ENCODE measurements at places on chromosomes 7 and 10.

GRCh38 chr7:159281573-159281972 lies 136.9 kb upstream of the VIPR2 start:
- no peak for DNase-seq

DNA sequence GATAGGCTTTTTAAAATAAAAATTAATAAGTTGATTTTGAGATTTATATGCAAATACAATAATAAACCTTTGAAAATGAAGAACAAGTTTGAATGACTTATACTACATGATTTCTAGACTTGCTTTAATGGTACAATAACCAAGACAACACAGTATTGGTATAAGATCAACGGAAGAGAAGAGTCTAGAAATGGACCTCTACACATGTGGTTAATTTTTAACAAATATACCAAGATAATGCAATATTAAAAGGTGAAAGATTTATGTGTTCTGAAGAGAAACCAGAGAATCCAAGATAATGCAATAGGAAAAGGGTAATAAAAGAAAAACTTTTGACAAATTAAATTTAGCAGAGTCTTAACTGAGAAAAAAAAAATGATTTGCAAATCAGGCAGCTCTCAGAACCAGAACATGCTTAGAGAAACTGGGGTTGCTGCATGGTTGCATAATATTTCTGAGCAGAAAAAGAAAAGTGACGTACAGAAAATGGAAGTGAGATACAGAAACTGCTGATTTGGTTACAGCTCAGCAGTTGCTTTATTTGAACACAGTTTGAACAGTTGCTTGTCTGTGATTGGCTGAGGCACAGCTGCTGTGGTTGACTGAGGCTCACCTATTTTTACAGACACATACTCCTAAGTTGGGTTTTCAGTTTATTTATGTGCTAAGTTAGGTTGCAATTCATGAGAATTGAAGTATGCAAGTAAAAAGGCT lies 365.9 kb downstream of the CRPPA start:
- DNase-seq: no peak

DNA sequence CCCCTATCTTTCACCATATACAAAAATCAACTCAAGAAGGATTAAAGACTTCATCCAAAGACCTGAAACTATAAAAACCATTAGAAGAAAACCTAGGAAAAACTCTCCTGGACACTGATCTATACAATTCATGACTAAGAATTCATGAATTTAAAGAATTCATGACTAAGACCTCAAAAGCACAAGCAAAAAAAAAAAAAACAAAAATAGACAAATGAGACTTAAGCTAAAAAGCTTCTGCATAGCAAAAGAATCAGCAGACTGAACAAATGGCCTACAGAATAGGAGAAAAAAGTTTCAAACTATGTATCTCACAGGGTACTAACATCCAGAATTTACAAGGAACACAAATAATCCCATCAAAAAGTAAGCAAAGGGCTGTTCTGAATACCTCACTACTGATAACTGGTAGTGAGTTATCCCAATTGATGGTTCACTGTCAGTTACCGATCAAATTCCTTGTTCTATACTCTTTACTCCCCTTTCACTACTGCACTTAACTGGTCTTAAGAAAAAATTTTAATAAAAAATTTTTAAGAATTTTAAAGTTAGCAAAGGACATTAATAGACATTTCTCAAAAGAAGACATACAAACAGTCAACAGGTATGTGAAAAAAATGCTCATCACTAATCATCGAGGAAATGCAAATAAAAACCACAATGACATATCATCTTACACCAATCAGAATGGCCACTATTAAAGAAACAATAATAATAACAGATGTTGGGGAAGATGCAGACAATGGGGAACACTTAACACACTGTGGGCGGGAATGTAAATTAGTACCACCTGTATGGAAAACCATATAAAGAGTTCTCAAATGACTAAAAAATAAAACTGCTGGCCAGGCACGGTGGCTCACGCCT lies 33.2 kb downstream of the KMT2C start:
- DNase-seq: no peak

DNA sequence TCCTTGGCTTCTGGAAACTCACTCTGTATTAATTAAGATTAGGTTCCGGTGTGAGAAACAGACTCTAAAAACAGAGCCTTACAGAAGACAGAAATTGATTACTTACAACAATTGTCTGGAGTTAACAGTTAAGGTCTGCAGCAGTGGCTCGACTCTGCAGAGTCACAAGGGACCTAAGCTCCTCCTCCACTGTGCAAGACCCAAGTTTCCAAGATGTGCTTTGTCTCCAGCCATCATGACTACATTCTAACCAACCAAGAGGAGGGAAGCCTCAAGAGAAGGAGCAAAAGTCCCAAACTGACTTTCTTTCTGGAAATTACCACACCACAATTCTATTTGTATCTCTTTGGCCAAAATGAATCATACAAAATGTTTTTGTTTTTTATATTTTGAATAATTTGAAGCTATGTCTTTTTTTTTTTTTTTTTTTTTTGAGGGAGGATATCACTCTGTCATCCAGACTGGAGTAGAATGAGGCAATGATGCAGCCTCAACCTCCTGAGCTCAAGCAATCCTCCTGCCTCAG lies 14.2 kb upstream of the ODAD2 start:
- DNase-seq: no peak

- no peak for DNase-seq
Measured at GRCh38 chr7:859359-860030, 16.9 kb upstream of the GET4 start.

- no peak for DNase-seq
Measured at GRCh38 chr10:21293518-21294356, 231.7 kb downstream of the SKIDA1 start.

DNA sequence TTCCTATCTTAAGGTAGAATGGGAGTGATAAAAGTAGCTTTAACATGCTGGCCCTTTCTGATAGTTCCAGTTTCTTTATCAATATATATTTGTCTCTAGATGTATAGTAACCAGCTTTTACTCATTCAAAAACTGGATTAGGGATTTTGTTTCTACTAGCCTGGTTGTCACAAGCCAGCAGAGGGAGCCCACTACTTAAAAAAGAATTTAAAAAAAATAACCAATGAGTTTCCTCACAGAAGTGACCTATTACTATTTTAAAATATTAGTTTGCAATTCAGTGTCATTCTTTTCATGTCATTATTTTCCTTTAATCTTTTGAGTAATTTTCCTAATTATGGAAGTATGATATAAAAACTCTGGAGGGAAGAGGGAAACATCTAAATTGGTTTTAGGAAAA lies 142.1 kb downstream of the PHTF2 start:
- no peak for DNase-seq

DNA sequence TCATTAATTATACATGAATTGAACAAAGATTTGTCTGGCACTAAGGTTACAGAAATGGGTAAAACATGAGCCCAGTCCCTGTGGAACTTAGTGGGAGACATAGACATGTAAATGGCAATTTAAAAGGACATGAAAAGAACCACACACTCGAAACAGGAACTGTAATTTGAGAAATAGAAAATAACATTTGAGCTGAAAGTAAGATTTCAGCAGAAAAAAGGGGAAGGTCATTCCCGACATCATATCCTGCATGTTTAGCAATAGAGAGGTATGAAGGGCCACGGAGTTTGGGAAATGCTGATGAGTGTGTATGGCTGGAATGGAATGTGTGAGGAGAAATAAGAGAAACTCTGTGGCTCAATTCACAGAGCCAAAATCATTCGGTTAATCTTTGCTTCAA lies 175.4 kb upstream of the AHR start:
- DNase-seq: no peak

GRCh38 chr7:27149842-27150567 lies 2.4 kb downstream of the HOXA3 start:
- DNase-seq: no peak

- DNase-seq: no peak
Measured at GRCh38 chr10:124076148-124076733, 17.2 kb downstream of the CHST15 start.

DNA sequence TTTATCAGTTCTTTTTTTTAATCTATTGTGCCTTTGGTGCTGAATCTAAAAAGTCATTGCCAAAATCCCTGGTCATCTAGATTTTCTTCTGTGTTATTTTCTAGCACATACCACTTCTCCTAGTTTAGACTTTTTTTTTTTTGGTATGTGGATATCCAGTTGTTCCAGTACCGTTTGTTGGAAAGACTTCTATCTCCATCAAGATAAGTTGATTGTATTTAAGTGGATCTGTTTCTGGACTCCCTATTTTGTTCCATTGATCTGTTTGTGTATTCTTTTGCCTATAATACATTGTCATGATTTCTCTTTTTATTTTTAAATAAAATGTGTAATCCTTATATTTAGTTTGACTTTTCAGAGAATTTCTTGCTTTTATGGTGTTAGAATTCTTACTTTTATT lies 35.5 kb downstream of the RSBN1L start:
- no peak for DNase-seq

All from H54 (cell line).